Stimulated activated CD4-positive, alpha-beta T cell treated with anti-CD3 and anti-CD28 coated beads, Interleukin-1b, Interleukin-23, amount 100 ng/mL, for 1 hour (primary cell): ENCODE measurements at places on chromosomes 4 and X.

DNA sequence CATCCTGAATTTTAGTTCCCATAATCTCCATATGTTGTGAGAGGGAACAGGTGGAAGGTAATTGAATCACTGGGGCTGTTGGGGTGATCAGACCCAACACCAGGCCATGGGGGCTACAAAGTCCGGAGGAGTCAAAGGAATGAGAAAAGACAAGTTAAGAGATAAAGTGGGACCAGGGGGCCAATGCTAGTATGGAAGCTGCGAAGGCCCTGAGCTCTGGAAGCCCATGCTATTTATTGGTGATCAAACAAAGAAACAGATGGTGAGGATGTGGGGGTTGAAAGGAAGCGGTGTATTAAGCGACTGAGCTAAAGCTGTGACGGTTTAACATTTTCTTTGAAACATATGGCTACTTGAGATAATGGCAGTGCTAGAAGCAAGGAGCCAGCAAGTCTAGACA lies 132.8 kb downstream of the PDGFC start:
- no peak for DNase-seq

DNA sequence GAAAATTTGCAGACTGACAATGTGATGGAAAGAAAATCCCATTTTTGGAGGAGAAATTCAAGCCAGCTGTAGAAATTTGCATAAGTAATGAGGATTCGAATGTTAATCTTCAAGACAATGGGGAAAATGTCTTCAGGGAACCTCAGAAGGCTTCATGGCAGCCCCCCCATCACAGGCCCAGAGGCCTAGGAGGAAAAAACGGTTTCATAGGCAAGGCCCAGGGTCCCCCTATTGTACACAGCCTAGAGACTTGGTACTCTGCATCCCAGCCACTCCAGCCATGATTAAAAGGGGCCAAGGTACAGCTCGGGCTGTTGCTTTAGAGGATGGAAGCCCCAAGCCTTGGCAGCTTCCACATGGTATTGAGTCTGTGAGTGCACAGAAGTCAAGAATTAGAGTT lies 303.6 kb upstream of the PCDH7 start:
- DNase-seq: no peak

DNA sequence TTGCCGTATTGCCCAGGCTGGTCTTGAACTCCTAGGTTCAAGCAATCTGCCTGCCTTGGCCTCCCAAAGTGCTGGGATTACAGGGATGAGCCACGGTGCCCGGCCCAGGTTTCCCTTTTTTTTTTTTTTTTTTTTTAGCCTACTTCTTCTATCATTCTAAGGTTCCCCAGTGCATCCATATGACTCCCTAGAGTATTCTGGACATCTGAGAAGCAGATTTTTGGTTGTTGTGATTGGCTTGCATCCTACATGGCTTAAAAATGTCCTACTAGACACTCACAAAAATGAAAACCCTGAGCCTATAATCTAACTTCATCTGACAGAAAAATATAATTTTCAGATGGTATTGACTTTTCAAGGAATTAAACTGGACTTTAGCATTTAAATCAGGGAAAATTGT lies 41.7 kb downstream of the SMIM14 start:
- DNase-seq: no peak

GRCh38 chrX:15748841-15749240 lies 10.8 kb downstream of the CA5B start:
- DNase-seq: no peak

DNA sequence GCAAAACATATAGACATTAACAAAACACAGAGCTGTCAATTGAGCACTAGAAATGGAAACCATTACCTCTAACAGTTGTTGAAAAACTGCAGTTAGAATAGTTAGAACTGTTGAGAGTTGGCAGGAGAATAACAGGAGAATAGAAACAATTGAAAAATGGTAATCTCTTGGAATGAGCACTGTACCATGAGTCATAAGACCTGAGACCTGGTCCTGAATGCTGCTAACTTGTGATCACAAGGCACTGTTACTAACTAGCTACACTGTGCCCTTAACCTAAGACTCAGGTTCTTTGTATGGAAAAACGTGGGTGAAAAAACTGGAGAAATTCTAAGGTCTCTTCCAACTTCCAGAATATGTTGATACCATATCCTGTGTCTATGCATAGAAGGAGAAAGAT lies 29.3 kb downstream of the FAM114A1 start:
- no peak for DNase-seq

- no peak for DNase-seq
Measured at GRCh38 chr4:54513204-54513603, 144.6 kb upstream of the KIT start.

- no peak for DNase-seq
Measured at GRCh38 chr4:140743194-140743931, 12.8 kb downstream of the TBC1D9 start.

DNA sequence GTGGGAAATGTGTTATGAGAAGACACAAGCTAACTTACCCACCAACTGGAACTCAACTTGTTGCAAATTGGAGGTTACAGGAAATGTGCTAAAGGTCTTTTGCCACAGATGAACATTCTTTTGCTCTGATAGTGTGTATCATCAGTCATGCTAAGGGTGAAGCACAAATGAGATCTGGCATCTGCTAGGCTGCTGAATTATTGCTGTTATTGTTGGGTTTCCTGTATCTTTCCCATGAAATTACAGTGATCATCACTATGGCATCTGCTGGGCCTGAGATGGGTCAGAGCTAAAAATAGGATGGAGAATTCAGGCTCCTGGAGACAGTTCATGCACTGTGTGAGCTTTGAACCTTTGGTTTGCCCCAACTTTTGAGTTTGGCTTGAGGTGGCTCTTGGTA lies 124.5 kb downstream of the NPNT start:
- DNase-seq: no peak

DNA sequence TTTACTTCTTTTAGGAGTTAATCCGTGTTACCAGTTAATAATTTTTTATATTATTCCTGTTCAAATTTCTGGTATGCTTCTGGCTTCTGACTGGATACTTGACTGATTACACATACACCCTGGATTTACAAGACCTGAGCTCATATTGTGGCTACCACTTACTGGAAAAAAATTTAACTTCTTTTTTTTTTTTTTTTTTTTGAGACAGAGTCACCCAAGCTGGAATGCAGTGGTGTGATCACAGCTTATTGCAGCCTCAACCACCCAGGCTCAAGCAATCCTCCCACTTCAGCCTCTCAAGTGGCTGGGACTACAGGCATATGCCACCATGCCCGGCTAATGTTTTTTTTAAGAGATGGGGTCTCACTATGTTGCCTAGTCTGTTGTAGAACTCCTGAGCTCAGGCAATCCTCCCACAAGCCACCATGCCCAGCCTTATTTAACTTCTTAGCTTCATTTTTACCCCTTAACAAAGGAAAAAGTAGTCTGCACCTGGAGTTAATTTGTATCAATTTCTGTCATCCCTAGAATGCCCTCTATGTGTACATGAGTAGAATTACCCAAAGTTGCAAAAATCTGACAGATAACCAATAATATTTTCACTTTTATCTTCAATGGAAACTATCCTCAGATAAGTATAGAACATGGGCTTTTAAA lies 50.3 kb downstream of the TMEM165 start:
- DNase-seq: no peak

GRCh38 chr4:4572821-4573220 lies 31.0 kb upstream of the STX18 start:
- no peak for DNase-seq

- no peak for DNase-seq
Measured at GRCh38 chrX:148448686-148449085, 51.7 kb upstream of the AFF2 start.

DNA sequence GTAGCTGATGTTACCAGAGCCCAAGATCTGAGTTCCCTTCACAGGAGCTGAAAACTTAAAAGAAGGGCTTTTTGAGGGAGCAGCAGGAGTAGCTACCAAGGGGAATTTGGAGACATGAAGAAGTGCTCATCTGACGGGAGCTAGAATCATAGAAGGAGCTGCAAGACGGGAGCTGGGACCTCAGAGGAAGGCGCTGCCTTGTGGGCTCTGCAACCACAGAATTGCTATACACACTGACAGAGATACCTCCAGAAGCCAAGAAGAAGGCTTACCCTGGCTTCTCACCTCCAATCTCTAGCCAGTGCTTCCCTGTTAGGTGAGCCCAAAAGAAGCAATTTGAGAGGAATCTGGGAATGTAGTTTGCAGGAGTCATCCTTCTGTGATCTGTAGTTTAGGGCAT lies 35.9 kb downstream of the DCAF8L2 start:
- DNase-seq: no peak

DNA sequence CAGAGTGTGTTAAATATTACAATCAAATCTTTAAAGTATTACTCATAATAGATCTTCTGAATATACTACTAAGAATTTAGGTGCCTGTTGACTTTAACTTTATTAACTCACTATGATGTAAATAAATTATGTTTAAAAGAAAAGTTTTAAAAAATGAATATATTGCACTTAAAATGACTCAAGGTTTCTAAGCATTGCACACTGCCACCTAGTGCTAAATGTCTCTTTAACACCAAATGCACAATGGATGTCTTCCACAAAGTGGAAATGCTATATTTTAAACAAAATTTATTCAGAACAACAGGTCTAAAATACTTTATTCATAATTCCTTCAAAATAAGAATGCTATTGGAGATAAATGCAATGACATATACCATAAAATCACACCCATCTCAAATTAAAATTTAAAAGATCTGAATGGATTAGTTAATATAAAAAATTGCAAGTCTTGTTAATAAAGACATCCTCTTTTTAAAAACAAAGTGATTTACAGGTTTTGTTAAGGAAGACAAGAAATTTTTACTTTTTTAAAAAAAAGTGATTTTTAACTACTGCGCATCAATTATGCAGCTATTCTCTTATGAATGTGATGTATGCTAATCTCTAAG lies 5.5 kb downstream of the INPP4B start:
- DNase-seq: no peak

- DNase-seq: no peak
Measured at GRCh38 chr4:73539386-73539785, 57.8 kb downstream of the AFM start.

DNA sequence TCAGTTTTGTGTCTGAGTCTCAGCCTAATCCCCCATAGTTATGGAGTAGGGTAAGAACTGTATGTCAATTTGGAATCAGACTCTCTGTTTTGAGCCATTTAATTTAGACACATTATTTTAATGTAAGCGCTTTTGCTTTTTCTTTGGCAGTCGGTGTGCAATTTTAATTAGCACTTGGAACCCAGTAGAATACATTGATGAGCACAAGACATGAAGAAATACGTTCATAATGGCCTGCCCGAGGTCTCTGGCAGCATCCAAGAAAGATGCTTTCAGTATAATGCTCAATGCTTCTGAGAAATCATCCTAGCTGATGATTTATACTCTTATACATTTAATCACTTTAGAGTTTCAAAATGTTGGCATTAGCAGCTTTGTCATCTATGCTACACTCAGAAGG lies 8.9 kb upstream of the TAPT1 start:
- no peak for DNase-seq

DNA sequence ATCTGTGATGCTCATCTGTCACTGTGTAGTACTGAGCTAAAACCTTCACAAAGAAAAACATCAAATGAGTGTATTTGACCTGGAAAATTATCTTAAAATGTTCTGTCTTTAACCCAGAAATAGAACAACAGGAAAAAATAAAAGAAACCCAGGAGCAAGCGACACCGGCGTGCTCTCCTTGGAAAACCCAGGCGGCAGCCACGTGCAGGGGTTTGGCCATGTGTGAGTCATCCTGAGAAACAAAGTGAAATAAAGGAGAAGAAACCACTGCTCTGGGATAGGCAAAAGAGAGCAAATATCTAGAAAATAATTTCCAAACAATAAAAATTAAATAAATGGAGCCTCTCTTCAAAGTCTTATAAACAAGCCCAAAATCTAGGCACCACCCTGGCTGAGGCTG lies 20.0 kb upstream of the TMEM128 start:
- DNase-seq: no peak

GRCh38 chr4:76296286-76296820 lies 10.2 kb upstream of the STBD1 start:
- DNase-seq: no peak

- DNase-seq: no peak
Measured at GRCh38 chr4:54276641-54277430, 47.7 kb downstream of the PDGFRA start.

DNA sequence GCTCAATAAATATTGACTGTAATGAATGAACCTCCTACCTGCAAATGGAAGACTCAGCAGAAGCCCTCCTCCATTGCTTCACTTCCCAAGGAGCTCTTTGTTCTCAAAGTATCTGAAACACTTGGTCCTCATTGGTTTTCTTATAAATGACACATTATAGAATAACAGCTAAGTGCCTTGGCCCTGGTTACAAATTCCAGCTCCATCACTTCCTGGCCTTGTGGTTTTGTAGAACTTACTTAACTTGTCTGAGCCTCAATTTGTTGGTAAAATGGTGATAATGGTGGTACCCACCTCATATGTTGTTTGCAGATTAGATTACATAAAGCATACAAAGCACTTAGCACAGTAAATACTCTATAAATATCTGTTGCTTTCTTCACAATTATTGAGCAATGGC lies 25.2 kb upstream of the SMIM20 start:
- DNase-seq: no peak

GRCh38 chr4:64857198-64857597 lies 447.9 kb upstream of the TECRL start:
- no peak for DNase-seq

GRCh38 chr4:68465058-68465457 lies 17.8 kb downstream of the TMPRSS11E start:
- no peak for DNase-seq

- DNase-seq: no peak
Measured at GRCh38 chr4:8746523-8747466, 124.8 kb downstream of the HMX1 start.

DNA sequence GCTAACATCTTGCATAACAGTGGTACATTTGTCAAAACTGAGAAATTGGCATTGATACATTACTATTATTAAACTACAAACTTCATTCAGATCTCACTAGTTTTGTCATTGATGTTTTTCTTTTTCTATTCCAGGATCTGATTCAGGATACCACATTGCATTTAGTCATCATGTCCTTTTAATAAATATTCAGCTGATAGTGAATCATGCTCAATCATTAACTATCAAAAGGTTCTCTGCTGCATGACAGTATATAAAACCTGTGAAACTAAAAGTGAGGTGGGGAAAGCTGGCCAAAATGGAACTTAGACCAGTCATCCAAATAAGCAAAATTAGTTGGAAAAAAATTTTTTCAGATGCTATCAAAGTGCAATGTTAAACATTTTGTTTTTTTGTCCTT lies 28.1 kb upstream of the HS6ST2 start:
- DNase-seq: no peak

DNA sequence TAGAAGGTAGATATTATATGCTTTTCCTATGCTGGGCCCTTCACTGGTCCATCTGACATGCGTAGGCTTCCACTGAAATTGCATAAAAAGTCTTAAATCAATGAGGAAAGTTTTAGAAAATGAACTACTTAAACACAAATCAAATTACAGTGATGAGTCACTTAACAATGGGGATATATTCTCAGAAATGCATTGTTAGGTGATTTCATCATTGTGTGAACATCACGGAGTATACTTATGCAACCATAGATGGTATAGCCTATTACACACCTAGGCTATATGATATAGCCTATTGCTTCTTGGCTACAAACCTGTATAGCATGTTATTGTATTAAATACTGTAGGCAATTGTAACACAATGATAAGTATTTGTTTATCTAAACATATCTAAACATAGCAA lies 10.3 kb downstream of the STAP1 start:
- DNase-seq: no peak

DNA sequence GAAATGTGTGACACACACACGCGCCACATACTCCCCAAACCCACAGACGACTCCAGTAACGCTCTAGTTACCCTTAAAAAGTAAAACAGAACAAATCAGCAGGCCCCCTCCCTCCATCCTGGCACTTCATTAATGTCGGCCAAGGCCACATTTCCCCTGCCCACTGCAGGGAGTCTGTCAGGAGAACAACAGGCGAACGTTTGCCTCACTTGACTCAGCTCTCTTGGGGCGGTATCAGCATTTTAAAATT lies 671 bp upstream of the FHIP1A start:
- no peak for DNase-seq
